ENCODE measurements at places on chromosomes 7 and 10. TPM values are rescaled to one million over a fixed set of nuclear protein-coding genes. Genes with fewer than 3 reads are reported as not detected.

DNA sequence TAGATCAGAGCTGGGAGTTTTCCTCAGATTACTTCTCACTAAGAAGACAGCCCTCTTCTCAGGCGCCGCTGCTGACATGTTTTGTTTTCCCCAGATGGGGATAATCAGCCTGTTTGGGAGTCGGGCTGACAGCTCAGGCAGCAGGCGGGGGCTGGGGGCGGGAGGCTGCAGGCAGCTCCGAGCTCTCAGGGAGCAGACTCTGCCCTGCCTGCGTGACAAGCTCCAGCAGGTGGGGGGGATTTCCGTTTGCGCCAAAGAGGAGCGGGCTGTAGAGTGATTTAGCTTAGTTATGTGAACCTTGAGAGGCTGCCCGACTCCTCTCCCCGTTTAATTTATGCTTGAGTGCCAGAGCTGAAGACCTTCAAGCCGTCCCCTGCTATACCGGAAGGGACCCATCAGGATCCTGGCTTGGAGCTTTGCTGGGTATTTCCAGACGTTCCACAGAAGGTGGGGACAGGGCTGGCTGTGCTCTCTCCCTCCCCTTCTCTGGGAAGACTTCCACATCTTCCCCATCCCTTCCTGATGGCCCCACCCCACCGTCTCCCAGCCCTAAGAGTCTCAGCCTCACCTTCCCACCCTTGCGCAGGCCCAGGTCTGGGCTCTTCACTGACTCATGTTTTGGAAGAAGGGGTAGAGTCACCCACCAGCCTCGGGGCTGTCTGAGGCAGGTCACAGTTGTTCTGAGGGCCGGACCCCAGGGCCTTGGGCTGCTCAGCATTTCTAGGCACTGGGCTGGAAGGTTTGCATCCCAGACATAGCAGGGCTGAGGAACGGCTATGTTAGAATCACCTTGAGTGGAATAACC lies 24.7 kb upstream of the ADCYAP1R1 start:
- no peak for DNase-seq

PDE6C gene
- not detected for total RNA-seq

DNA sequence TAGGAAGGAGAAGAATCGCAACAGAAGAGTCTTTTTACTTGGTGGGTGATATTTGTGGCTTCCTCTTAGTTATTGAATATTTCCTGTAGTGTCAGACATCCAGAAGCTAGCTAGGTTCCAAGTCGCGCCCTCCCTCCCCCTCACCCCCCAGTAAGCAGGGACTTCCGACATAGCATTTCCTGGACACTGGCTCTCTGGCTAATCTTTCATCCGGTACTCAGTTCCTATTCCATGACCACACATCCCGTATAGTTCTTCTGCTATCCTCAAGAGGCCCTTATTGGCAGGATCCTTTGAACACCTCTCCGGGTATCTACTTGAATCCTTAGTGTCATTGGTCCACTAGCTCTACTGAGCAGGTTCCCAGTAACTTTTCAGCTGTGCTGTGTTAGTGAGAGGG lies 167.8 kb downstream of the HDAC9 start:
- DNase-seq: no peak

GRCh38 chr7:15925608-15926007 lies 239.1 kb upstream of the MEOX2 start:
- no peak for DNase-seq

GRCh38 chr10:85152911-85153310 lies 824.5 kb downstream of the CCSER2 start:
- no peak for DNase-seq

- no peak for DNase-seq
These were observed 30.3 kb downstream of the ZAN start for GRCh38 chr7:100763556-100764140.

DNA sequence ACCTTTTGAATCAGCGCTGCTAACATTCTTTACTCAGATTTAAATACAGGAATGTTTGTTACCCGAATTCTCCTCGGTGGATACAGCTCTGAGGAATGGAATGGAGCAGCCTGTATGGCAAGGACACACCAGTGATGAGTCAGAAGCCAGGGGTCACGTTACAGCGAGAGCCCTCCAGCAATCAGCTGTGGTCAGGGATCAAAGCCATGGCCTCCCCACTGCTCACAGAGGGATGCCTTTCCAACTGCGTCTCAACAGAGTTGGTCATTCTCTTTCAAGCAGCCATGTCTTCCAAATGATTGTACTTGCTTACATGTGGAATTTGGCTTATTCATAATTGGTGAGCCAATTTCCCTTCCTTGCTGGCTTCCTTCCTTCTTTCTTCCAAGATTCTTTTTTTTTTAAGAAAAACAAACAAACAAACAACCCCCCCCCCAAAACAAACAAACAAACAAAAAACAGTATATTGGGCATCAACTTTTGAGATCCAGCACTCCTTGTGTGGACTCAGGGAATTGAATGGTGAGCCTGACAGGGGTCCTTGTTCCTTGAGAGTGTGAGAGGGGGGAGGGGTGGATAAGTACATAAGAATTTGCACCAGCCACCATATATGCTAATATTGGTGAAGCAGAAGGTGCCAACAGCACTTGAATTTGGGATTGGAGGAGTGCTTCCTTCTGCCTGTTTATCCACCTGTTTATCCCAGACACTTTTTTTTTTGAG lies 100.2 kb downstream of the ATXN7L1 start:
- DNase-seq: peak; percentile 47

TMEM236 gene
- total RNA-seq: 0.24 TPM

- no peak for DNase-seq
These were observed 163.6 kb downstream of the NRF1 start for GRCh38 chr7:129774871-129775694.

DNA sequence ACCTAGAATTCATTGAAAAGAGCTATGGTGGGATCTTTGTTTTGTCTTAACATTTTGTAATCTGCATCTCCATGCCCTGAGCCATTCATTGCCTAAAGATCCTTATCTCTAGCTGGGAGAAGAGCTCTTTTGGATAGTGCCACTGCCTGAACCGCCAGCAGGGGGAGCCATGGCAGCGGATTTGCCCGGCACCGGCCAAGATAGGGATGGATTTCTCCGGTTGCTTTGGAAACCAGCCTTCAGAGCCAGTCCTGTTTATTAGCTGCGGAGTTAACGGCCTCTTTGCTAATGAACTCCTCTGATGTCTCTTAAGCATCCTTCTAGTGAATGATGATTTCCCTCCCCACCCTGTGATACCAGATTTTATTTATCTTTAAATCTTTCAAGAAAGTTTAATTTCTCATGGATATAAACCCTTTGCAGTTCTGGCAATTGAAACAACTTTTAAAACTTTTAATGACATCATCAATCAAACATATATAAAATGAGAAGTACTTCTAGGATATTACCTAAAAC lies 58.2 kb upstream of the LYZL2 start:
- peak; percentile 82 for DNase-seq

- DNase-seq: no peak
These were observed 63.5 kb upstream of the EN2 start for GRCh38 chr7:155394413-155394812.

GRCh38 chr10:33391611-33392465 lies 57.4 kb upstream of the NRP1 start:
- no peak for DNase-seq

- no peak for DNase-seq
These were observed 724.2 kb upstream of the CELF2 start for GRCh38 chr10:10293481-10293951.

DNA sequence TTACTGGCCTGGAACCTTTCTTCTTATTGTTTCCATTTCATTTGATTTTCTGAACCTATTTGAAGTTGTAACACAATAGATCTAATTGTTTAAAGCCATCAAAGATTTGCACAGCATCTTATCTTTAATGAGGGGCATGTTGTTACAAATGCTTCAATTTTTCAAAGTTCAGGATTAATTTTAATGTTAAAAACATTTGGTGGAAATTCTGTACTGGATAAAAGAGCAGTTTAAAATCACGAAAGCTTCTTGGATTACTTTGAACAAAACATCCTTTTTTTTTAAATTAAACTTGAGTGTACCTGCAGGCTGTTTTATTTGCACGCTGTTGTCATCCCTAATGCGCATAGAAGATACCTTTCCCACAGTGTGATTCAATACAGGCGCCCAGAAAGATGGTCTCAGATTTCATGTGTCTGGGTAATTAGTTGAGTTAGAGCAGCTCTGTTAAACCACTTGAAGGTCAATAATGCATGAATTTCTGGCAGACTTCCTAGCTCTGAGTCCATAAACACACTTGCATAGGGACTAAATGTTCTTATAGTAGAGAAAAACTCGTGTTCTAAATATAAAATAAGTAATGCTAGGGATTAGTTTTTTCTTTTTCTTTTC lies 29.3 kb upstream of the DDX50 start:
- no peak for DNase-seq

- no peak for DNase-seq
These were observed 9.5 kb downstream of the GLI3 start for GRCh38 chr7:42227541-42227935.

DNA sequence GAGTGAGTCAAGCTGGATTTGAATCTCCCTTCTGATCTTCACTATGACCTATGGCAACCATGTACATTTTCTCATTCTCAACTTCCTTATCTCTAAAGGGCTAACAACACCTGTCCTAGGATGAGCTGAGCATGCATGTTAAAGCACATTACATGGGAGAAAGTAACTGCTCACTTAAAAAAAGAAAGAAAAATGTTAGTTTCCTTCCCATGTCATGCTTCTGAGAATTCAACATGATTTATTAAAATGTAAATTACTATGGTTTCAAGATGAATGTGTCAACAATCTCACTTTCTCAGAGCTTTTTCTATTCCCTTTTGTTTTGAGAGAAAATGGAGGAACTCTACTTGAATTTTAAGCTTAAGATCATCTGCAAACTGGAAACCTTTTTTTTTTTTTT lies 295.3 kb downstream of the SKIDA1 start:
- DNase-seq: no peak

GRCh38 chr7:80132594-80132993 lies 2.0 kb upstream of the GNAI1 start:
- no peak for DNase-seq

ACTR3C gene
- total RNA-seq: 0.69 TPM

SUN3 gene
- not detected for total RNA-seq
